ENCODE measurements at places on chromosomes 6 and 20. TPM values are rescaled to one million over a fixed set of nuclear protein-coding genes. Genes with fewer than 3 reads are reported as not detected.

Gene TRMT6
- 20.9 TPM for total RNA-seq

Gene IL17A
- 9.1 TPM for total RNA-seq

Gene COL12A1
- total RNA-seq: 0.02 TPM

Gene CCM2L
- total RNA-seq: not detected

Gene PDYN
- not detected for total RNA-seq
